ENCODE measurements at places on chromosomes 2 and 18.

DNA sequence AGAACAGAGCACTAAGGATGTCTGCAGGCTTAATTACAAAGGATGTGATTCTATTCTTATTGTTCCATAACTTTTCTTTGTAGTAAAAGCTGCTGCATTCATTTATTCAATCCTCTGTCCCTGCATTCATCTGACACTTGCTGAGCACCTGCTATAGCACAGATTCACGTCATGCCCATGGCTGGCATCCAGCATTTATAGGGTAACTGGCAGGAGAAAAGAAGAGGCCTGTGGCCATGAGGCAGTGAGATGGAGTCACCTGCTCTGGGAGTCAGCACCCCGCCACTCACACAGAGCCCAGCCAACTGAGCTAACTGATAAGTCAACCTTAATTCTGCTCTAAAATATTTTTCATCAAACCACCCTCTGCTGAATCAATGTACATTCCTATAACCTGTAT is 18.3 kb upstream of the CDC42EP3 start:
- DNase-seq = peak; percentile 14

DNA sequence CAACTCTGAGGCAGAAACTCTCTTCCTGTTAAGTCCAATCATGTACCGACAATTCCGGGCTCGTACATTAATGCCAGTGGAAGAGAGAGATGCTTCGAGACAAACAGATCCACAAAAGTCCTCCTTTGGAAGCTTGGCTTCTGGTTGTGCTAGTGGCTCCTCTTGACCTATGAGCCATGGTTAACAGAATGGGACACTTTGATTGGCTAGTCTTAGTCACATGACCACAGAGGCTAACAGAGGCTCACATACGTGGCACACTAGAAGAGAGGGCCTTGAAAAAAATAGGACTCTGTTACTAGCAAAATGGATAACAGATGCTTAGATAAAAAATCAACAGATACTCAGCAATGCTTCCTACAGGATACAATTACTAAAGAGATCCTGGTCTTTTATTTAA is 1211.9 kb upstream of the GYPC start:
- no peak for DNase-seq

DNA sequence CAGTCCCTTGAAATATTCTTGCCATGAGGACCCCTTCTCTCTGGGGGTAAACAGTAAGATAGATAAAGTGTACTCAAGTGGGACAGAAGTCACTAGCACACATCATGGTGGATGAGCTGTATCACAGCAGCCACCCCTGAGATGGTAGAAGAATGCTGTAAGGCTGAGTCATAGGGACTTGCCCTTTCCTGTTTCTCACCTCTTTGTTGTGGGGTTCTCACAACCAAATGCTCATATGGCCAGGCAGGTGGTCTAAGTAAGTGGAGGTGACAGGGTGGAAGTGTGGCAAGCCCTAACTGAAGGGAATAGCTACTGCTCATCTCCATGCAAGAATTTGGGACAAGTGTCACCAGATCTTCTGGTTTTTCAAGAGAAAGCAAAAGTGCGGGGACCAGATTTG is 202.7 kb upstream of the SLC14A2 start:
- no peak for DNase-seq

DNA sequence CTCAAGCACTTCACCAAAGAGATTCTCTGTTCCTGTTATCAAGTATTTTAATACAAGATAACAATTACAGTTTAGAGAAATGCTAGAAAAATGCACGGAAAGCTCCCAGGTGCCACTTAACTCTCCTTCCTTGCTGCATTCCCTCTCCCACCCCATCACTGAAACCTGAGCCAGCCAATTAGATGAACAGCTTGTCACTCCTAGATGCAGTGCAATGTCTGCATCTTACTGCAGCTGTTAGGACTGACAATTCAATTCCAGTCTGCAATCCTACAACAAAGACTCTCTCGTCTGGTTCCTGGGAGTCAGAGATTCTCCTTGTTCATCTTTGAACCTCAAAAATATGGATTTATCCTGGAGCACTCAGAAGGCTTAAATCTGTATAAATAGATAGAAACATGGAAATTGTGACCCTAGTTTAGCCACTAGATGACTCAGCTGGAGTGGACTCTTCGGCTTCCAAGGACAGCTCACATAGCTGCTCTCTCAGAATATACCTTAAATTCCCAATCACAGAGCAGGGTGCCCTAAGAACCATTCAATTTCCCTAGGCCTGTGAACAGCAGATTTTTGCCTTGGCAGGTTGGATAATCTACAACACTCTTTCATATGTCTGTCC is 311.1 kb downstream of the NRXN1 start:
- peak; percentile 54 for DNase-seq

DNA sequence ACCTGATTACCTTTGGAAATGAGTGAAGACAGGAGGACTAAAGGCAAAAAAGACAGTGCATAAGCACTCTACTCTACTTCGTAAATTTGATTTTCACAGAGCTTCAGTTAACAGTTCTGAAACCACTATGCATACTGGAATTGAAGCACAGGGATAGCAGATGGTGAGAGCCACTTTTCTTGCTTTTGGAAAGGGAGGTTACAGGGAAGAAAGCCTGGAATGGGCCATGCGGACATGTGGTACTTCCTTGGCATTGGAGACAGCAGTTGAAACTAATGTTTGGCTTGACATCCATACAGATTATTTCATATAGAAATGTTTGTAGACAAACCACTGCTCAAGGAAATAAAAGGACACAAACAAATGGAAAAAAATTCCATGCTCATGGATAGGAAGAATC is 585.6 kb upstream of the RAB6C start:
- no peak for DNase-seq

GRCh38 chr18:40962784-40963183 is 992.2 kb upstream of the PIK3C3 start:
- peak; percentile 24 for DNase-seq

DNA sequence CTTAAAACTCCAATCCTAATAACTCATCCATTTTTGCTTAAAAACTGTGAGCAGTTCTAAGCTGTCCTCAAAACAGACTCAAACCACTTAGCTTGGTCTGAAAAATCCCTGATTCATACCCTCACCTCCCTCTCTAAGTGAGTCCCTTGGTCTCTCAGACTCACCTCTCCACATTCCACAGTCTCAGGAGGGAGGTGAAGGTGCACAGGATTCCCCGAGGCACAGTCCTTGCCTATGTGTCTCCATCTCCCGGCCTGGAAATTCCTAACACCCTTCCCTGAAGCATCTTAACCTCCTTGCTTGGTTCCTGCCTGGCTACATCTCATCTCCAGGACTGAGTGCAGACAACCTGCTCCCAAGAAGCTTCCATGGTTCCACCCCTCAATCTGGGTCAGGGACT is 45.0 kb downstream of the CYRIA start:
- no peak for DNase-seq

DNA sequence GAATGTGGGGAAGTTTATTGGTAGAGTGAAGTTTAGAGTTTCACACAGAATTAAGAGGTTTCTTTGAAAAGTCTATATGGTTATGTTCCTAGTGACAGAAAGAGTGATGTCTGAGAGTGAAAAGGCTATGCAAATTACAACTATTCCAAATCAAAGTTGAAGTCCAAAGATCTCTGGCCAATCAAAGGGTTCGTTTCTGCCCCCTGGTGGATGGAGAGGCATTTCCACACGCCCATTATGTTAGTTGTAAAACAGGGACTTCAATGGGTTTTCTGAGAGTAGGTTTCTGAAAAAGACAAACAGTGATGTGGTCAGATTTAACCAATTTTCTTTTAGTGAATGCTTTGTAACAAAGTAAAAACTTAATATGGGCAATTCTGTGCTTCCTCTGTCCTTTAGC is 441.5 kb upstream of the POU3F3 start:
- DNase-seq = peak; percentile 20

DNA sequence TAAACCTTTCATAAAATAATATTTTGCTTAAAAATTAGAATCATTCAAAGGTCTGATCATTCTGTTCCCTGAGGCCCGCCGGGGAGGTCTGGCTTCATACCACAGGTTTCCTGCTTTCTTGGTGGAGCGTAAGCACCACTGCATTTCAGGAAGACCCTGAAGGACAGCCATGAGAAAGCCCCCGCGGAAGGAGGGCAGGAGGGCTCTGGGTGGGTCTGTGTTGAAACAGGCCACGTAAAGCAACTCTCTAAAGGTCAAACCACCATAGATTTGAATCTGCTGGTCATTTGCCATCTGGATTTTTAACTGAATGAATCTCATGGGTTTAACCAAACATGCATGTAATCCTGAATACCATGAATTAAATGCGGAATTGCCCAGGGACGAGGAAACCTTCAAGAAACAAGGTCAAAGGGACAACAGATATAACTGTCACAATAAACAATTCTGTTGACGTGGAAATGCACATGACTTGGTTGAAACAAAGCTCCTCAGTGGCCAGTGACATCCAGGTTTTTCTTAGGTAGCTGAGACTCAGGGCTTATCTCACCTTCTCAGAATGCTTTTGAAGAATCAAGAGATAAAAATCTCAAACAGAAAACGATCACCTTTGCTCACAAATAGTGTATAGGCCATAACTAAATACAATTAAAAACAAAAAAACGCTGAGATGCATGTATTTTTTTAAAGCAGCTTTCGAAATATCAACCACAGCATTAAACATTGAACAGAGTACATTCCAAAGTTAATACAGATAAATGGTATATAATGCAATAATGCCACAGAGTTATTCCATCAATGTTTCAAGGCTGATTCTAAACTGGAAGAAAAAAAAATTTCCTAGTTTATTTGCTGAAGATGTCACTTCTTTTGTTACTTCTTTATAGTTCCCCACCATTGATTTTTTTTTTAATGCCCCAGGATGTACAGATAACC is 193.2 kb downstream of the BCL2 start:
- no peak for DNase-seq

DNA sequence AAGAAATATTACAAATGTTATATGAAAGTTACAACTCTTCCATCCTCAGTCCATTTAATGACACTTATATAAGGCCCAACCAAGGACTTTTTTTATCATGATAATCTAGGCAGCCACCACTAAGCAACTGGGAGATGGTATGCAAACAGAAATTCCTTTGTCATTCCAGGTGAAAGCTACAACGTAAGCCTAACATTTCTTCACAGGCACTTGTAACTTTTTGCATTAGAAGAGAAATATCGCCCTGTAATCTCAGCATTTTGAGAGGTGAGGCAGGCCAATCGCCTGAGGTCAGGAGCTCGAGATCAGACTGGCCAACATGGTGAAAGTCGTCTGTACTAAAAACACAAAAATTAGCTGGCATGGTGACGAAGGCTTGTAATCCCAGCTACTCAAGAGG is 581.2 kb upstream of the SLC8A1 start:
- DNase-seq = no peak

DNA sequence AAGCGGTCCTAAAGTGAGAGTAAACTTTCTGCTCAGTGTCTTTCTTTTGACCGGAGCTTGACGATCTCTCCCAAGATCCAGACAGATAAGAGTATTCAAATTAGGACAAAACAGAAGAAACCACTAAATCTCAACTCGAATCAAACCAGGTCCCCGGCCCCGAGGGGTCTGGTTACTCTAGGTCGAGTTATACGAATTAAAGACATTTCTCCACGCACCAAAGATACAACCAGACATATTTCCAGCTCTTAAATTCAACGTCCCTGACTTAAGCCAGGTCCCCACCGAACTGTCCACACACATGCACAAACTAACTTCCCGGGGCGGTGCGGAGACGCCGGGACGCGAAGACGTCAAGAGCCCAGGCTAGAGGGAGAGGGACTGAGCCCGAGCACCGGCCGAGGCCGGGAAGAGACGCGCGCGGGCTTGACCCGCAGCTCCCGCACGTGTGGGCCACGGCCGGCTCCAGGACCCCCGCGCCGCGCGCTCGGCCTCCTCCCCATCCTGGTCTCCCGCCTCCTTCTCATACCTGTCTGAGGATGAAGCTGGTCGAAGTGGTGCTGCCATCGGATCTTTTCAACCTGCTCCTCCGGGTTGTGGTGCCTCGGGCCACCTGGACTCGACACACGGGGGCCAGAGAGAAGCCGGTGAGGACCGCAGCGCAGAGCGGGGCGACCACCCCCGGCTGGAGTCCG is 896 bp downstream of the CACNB4 start:
- no peak for DNase-seq

- no peak for DNase-seq
Measured at GRCh38 chr2:168519534-168520308, 63.6 kb downstream of the CERS6 start.

DNA sequence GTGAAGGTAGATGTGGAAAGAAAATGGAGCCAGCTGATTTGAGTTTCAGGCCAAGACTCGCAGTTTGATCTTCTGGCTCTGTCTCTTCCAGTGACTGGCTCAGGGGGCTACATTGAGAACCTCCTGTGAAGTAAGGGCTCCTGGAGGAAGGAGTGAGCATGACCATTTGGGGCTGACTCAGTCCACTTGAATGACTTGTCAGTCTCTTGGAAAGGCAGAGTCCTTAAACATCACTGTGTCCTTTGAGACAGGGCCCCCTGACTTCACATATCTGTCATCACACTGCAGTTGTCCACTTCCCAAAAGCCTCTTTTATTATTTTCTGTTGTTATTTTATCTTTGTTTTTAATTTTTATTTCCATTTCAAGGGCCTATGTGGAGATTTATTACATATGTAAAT is 204.6 kb upstream of the APCDD1 start:
- no peak for DNase-seq
